HS-5 (cell line): ENCODE measurements at places on chromosomes 2 and 18.

DNA sequence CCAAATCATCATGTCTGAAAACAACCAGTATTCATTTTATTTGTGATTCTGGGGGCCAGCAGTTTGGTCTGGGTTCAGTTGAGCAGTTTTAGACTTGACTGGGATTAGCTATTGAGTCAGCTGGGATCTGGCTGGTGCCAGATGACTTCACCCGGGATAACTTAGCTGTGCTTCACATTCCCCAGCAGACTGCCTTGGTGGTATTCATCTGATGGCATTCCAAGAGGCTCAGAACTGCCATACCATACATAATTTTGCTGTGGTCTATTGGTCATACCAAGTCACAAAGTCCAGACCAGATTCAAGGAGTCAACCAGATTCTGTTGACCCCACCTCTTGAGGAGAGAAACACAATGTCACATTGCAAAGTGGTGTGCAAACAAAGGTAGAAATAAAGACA is 7.8 kb upstream of the FSHR start:
- DNase-seq: peak; percentile 47

DNA sequence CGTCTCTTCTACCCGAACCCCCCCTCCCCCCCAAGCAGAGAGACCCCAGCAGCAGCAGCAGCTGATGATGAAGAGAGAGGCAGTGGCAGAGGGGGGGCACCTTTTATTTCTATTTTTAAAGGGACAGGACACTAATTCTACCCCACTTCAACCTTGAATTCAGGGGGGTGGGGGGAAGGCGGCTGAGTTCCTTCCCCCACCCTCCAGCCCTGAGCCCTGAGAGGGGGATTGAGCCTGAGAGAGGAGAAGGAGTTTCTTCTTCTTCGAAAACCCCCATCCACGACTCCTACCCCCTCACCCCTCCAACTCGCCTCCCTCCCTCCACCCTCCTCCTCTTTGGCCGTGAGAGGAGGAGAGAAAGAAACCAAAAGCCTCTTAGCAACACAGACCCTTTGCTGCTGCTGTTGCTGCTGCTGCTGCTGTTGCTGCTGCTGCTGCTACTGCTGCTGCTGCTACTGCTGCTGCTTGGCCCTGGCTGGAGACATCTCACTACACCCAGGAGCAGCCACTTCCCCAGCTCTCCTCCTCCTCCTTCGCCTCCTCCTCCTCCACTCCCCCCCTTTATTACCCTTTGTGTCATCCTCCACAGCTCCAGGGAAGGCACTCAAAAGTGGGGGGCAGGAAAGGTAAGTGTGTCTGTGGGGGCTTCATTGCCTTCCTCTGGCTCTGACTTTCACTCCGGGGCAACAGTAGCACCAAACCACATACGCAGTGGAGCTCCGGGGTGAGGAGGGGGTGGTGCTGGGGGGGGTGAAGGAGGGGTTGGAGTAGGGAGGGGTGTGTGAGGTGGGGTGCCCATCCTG is at the start of gene MBD5:
MBD5 (plus strand) TSS at position 33 of the 803 bp plus-strand sequence.
- peak; percentile 15 for DNase-seq

DNA sequence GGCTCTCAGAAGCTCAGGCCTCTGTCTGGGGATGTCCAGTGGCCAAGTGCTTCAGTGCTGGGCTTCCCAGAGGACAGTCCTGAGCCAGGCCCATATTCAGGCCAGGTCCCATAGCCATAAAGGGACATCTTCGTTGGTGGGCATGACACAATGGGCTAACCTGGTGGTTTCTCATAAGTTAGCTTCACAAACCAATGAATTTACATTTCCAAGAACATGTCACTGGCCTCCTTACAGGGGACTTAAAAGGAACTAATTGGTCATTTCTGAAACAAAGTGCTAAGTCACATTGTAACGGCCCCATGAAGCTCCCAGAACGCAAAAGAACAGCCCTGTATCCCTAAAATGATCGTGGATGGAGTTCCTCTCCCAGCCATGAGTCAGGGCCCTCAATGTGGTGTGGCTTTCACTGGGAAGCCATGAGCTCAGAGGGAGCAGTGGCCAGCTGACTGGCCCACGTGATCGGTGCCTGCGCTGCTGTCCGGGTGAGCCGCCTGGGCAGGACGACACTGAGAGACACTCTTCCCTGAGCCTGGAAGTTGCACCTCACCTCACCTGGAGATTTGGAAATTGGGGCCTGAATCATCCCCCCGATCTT is 163.7 kb upstream of the APCDD1 start:
- DNase-seq: no peak

- no peak for DNase-seq
These were observed 207.9 kb downstream of the CMPK2 start for GRCh38 chr2:6657855-6658254.

GRCh38 chr2:43507137-43507536 is 88.7 kb downstream of the THADA start:
- no peak for DNase-seq
